ENCODE measurements at places on chromosomes 3 and 15.

GRCh38 chr3:127422663-127423375, 135.0 kb upstream of the PRR20G start:
- DNase-seq = no peak

DNA sequence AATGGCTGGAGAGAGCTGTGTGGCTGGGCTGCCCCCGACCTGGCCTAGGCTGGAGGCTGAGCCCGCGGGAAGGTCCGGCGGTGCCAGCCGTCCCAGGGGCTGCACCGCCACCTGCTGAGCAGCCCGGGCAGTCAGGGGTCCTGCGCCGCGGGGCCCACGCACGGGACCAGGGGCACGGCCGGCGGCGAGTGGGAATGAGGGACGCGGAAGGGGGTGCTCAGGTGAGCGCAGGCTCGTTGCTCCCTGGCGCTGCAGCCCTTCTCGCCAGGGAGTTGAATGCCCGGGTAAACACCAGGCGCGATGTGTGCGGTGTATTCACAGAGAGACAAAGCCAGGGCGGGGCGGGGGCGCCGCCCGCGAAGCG, 666 bp upstream of the SEMA3F start:
- no peak for DNase-seq

- no peak for DNase-seq
Measured at GRCh38 chr15:40121911-40122638, 13.4 kb upstream of the BMF start.

GRCh38 chr15:75225951-75226732, 24.5 kb downstream of the C15orf39 start:
- no peak for DNase-seq

GRCh38 chr3:96843505-96844203, 29.3 kb downstream of the EPHA6 start:
- no peak for DNase-seq

GRCh38 chr3:178062126-178062525, 474.1 kb upstream of the KCNMB2 start:
- DNase-seq = no peak

GRCh38 chr15:101844916-101845315, 32.9 kb downstream of the OR4F15 start:
- no peak for DNase-seq

- no peak for DNase-seq
Measured at GRCh38 chr3:197375001-197375441, 76.6 kb upstream of the DLG1 start.
